ENCODE measurements at places on chromosomes 2 and 18. TPM values are rescaled to one million over a fixed set of nuclear protein-coding genes. Genes with fewer than 3 reads are reported as not detected.

DNAH6 gene
- under 0.01 TPM for total RNA-seq

DPP10 gene
- not detected for total RNA-seq

LINC00305 gene
- total RNA-seq = not detected

RAMP1 gene
- total RNA-seq = 0.19 TPM

XRCC5 gene
- 290 TPM for total RNA-seq

COL4A4 gene
- total RNA-seq = 1.3 TPM

TRIM54 gene
- total RNA-seq = not detected

All from endothelial cell of coronary artery (primary cell).